ENCODE measurements at places on chromosomes 3 and 15. TPM values are rescaled to one million over a fixed set of nuclear protein-coding genes. Genes with fewer than 3 reads are reported as not detected.

Gene RAB11A
- total RNA-seq = 263 TPM

Gene DUOXA1
- not detected for total RNA-seq

Gene TUSC7
- not detected for total RNA-seq

Gene KIF15
- total RNA-seq = 12.2 TPM

Gene P2RY1
- 0.08 TPM for total RNA-seq
